Dermis lymphatic vessel endothelial cell (primary cell): ENCODE measurements at places on chromosomes 16 and 17. TPM values are rescaled to one million over a fixed set of nuclear protein-coding genes. Genes with fewer than 3 reads are reported as not detected.

The PIK3R6 gene
- total RNA-seq = under 0.01 TPM in 1 of 2 replicates, not detected in the other

The AIPL1 gene
- not detected in 2 replicates for total RNA-seq

The DNAH9 gene
- total RNA-seq = not detected in 2 replicates

The LLGL2 gene
- total RNA-seq = 10.5 and 15.0 TPM in 2 replicates

The NPIPA5 gene
- 0.52 and 1.2 TPM in 2 replicates for total RNA-seq

The CX3CL1 gene
- 0.17 and 1.7 TPM in 2 replicates for total RNA-seq

The ALOX12B gene
- not detected in 2 replicates for total RNA-seq

The IRF8 gene
- 3.5 and 5.9 TPM in 2 replicates for total RNA-seq

The NEUROD2 gene
- total RNA-seq = not detected in 2 replicates

The RPTOR gene
- total RNA-seq = 11.6 and 12.1 TPM in 2 replicates

The ARHGAP44 gene
- 0.43 and 0.65 TPM in 2 replicates for total RNA-seq

The P2RX5 gene
- 0.11 and 0.17 TPM in 2 replicates for total RNA-seq

The RNF222 gene
- total RNA-seq = not detected in 2 replicates

The SOX15 gene
- under 0.01 and 0.11 TPM in 2 replicates for total RNA-seq

The ABCA8 gene
- 0.26 and 0.43 TPM in 2 replicates for total RNA-seq

The ALDH3A1 gene
- 0.09 and 0.33 TPM in 2 replicates for total RNA-seq

The JUP gene
- 294 and 328 TPM in 2 replicates for total RNA-seq

The MAFG gene
- total RNA-seq = 13.7 TPM in 2 replicates

The PLD2 gene
- 26.3 and 35.3 TPM in 2 replicates for total RNA-seq

The RND2 gene
- total RNA-seq = 0.09 and 0.11 TPM in 2 replicates

The XAF1 gene
- total RNA-seq = under 0.01 and 0.22 TPM in 2 replicates

The TBC1D3H gene
- total RNA-seq = not detected in 2 replicates

The DLX3 gene
- not detected in 2 replicates for total RNA-seq

The EME1 gene
- total RNA-seq = 0.65 and 0.77 TPM in 2 replicates

The SPATA22 gene
- 0.33 TPM in 1 of 2 replicates, not detected in the other for total RNA-seq

The WNT9B gene
- total RNA-seq = not detected in 2 replicates

The TAC4 gene
- not detected in 2 replicates for total RNA-seq

The ITGAL gene
- under 0.01 TPM in 1 of 2 replicates, not detected in the other for total RNA-seq

The KRT12 gene
- not detected in 2 replicates for total RNA-seq

The EVPLL gene
- not detected in 2 replicates for total RNA-seq

The TMC6 gene
- 33.3 and 41.2 TPM in 2 replicates for total RNA-seq

The EPN2 gene
- total RNA-seq = 17.7 and 18.2 TPM in 2 replicates

The ABCC6 gene
- 0.17 and 1.1 TPM in 2 replicates for total RNA-seq

The C1QTNF1 gene
- total RNA-seq = 3.0 and 10.5 TPM in 2 replicates

The ADAM11 gene
- total RNA-seq = under 0.01 TPM in 1 of 2 replicates, not detected in the other

The TMC8 gene
- 0.17 and 0.33 TPM in 2 replicates for total RNA-seq

The COL1A1 gene
- total RNA-seq = 8.3 and 49.2 TPM in 2 replicates

The CHST6 gene
- total RNA-seq = 0.34 and 0.43 TPM in 2 replicates

The KRTAP4-3 gene
- total RNA-seq = not detected in 2 replicates

The LRRC37A gene
- 1.1 and 1.5 TPM in 2 replicates for total RNA-seq

The SOST gene
- total RNA-seq = not detected in 2 replicates

The SLC16A5 gene
- 5.0 and 5.2 TPM in 2 replicates for total RNA-seq

The ANKRD40CL gene
- total RNA-seq = not detected in 2 replicates

The CRLF3 gene
- 15.4 and 17.8 TPM in 2 replicates for total RNA-seq

The AARSD1 gene
- 12.9 and 14.1 TPM in 2 replicates for total RNA-seq

The HEATR9 gene
- not detected in 2 replicates for total RNA-seq

The FBXL16 gene
- total RNA-seq = under 0.01 and 0.09 TPM in 2 replicates

The RNFT1 gene
- 12.6 and 18.0 TPM in 2 replicates for total RNA-seq

The SLFN12 gene
- total RNA-seq = 27.9 and 43.9 TPM in 2 replicates

The CHST4 gene
- not detected in 2 replicates for total RNA-seq

The MFAP4 gene
- total RNA-seq = not detected in 2 replicates

The KRTAP4-6 gene
- not detected in 2 replicates for total RNA-seq

The ARL5C gene
- not detected in 2 replicates for total RNA-seq

The NTHL1 gene
- 25.9 and 29.7 TPM in 2 replicates for total RNA-seq
